GM18507 (cell line): ENCODE measurements at places on chromosomes 1 and 21.

GRCh38 chr1:155125511-155125945, 2.1 kb upstream of the EFNA1 start:
- DNase-seq, result no peak

- no peak for DNase-seq
These were observed 176.9 kb upstream of the HMGB4 start for GRCh38 chr1:33687000-33687399.

GRCh38 chr1:48266576-48266975, 44.1 kb downstream of the SLC5A9 start:
- DNase-seq, result no peak

DNA sequence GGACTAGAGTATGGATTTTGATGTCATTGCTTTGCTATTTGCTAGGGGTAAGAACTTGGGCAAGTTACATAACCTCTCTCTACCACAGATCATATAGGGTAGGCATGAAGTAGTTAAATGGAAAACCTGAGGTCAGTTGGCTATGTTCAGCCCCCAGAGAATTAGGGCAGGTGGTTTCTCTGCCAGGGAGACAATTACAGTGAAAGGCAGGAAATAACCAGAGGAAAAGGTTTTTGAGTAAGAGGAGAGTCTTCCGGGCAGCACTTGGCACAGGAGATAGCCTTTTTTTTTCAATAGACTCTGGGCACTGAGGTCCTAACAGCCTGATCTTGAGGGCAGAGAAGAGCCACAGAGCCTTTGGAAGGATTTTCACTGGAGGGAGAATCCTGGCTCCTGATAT, 16.7 kb upstream of the SERBP1 start:
- no peak for DNase-seq

DNA sequence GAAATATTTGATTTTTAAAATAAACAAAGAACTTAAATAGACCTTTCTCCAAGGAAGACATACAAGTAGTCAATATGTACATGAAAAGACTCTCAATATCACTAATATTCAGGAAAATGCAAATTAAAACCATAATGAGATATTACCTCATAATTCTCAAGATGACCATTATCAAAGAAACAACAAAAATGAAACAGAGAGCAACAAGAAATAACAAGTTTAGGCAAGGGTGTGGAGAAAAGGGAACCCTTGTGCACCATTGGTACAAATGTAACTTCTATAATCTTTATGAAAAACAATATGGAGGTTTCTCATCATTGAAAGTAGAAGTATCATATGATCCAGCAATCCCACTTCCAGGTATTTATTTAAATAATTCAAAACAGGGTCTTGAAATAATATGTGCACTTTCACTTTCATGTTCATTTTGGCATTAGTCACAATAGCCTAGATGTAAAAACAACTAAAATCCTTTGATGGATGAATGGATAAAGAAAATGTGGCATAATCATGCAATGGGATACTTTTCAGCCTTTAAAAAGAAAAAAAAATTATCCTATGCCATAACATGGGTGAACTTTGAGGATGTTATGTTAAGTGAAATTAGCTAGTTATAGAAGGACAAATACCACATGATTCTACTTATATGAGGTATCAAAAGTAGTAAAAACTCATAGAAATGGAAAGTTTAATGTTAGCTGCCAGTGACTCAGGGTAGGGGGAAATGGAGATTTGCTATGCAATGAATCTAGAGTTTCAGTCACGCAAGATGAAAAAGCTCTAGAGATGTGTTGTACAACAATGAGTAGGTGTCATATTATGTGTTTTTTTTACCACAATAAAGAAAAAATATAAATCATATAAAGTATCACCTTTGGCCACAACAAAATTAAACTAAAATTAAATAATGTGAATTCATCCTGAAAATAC, 114.5 kb upstream of the LYPLAL1 start:
- DNase-seq, result no peak

- DNase-seq, result no peak
These were observed 221.4 kb upstream of the PKN2 start for GRCh38 chr1:88462488-88463261.

- no peak for DNase-seq
These were observed 114.5 kb upstream of the ZNHIT6 start for GRCh38 chr1:85822696-85823095.
